ENCODE measurements at places on chromosomes 12 and 14. TPM values are rescaled to one million over a fixed set of nuclear protein-coding genes. Genes with fewer than 3 reads are reported as not detected.

Gene HAL
- 1.5 TPM for total RNA-seq

Gene LAG3
- 52.2 TPM for total RNA-seq

Gene PTPRB
- not detected for total RNA-seq

Gene SCNN1A
- not detected for total RNA-seq

Gene TSHR
- total RNA-seq = 3.6 TPM

Gene TPCN1
- 57.5 TPM for total RNA-seq

Gene INSM2
- not detected for total RNA-seq

Gene ACVR1B
- 6.3 TPM for total RNA-seq

Gene CLEC4D
- total RNA-seq = not detected

Gene RAB15
- 6.3 TPM for total RNA-seq

Gene PPM1H
- total RNA-seq = not detected

Gene EGLN3
- 54.1 TPM for total RNA-seq

Gene KCNJ8
- not detected for total RNA-seq

Gene CEP83
- total RNA-seq = 17.4 TPM

Gene B4GALNT3
- 13.6 TPM for total RNA-seq

Gene MYF6
- not detected for total RNA-seq

Gene SLC4A8
- 6.8 TPM for total RNA-seq

Gene HOXC4
- total RNA-seq = 0.42 TPM

Gene HIGD1C
- not detected for total RNA-seq

Gene ITGB7
- total RNA-seq = 751 TPM

Gene ATL1
- total RNA-seq = 0.56 TPM

Gene GALNT8
- 1.1 TPM for total RNA-seq

Gene APAF1
- total RNA-seq = 32.0 TPM

Gene ERGIC2
- total RNA-seq = 72.6 TPM

Gene RNFT2
- 7.5 TPM for total RNA-seq

Gene NEUROD4
- total RNA-seq = not detected

Gene C12orf42
- total RNA-seq = 0.98 TPM

Gene NR1H4
- total RNA-seq = not detected

Gene MMP14
- total RNA-seq = 3.2 TPM

Gene NRL
- total RNA-seq = 2.4 TPM

Gene ZNF891
- total RNA-seq = 2.1 TPM

Gene SMOC1
- not detected for total RNA-seq

Gene GAS2L3
- 4.2 TPM for total RNA-seq

Gene SOAT2
- total RNA-seq = not detected

Gene METTL1
- total RNA-seq = 32.5 TPM

All from T-helper 1 cell treated with Interleukin-12 subunit alpha and Interleukin-12 subunit beta and Interleukin-4 antibody, amounts not matched to agents 30 ng/mL and 1 ng/mL, for 36 hours (primary cell).